ENCODE measurements at places on chromosomes 6 and 20. TPM values are rescaled to one million over a fixed set of nuclear protein-coding genes. Genes with fewer than 3 reads are reported as not detected.
A peak's percentile ranks its signal among the peaks of the same experiment; 100 is the strongest.

DNA sequence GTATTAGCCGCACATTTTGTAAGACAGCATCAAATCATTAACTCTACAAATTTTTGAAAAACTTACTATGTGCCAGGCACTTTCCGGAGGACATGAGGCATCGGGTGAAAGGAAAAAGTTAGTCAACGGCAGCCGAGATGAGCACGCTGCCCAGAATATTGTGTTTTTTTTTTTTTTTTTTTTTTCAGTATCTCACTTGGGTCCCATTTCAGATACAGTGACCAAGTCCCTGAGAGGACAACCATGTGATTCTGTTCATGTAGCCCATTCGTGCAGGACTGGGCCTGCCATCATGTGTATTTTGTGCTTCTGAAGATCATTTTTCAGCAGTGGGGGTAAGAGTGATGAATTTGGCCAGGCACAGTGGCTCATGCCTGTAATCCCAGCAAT is 1.3 kb downstream of the SLA2 start:
- DNase-seq, result no peak

GRCh38 chr6:43075670-43076463 is at the start of gene PTK7:
Gene PTK7, plus strand, starts transcription at chr6:43076314. Its CDS starts 175 bp downstream, at chr6:43076489.
- peak; percentile 87 for DNase-seq

The PRR18 gene
- 0.27 TPM for polyA plus RNA-seq

DNA sequence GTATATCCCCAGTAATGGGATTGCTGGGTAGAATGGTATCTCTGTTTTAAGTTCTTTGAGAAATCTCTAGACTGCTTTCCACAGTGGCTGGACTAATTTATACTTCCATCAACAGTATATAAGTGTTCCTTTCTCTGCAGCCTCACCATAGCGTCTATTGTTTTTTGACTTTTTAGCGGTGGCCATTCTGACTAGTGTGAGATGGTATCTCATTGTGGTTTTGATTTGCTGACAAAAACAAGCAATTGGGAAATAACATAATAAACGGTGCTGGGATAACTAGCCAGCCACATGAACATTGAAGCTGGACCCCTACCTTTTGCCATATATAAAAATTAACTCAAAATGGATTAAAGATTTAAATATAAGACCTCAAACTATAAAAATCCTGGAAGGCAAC is 14.2 kb downstream of the OR2A4 start:
- no peak for DNase-seq

- DNase-seq, result no peak
Observed at GRCh38 chr20:11496380-11496779, 421.3 kb upstream of the BTBD3 start.

DNA sequence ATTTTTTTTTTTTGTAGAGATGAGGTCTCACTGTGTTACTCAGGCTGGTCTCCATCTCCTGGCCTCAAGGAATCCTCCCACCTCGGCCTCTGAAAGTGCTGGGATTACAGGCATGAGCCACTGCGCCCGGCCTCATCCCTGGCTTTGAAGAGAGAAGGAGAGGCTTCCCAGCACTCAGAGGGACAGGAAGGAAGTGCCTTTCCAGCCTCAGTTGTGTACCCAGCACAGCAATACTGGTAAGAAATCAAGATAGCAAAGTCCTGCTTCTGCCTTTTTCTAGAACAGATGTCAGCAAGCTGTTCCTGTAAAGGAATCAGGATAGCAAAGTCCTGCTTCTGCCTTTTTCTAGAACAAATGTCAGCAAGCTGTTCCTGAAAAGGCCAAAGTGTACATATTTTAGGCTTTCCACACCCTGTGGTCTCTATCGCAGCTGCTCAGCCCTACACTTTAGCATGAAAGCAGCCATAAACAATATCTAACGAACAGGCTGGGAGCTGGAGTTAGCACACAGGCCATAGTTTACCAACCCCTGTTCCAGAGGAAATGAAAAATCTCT is 6.3 kb upstream of the PLTP start:
- peak; percentile 47 for DNase-seq

DNA sequence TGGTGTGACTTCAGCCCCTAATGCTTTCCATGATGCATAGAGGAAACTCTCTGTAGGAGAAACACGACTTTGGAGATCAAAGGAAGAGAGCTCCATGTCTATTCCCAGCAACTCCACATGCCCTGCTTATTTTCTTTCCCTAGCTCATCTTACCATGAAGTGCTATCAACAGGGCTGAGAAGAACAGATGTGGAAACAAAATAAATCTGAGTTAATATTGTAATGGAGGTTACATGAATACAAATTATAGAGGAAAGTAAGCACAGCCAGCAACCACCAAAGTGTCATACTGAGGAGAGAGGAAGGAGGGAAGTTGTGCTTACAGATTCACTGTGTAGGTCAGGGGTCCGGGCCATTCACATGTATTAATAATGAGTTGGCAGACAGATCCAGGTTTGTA is 157.5 kb downstream of the RFPL4B start:
- DNase-seq, result no peak

The BCL2L1 gene
- polyA plus RNA-seq, result 84.8 TPM

The ANKRD66 gene
- not detected for polyA plus RNA-seq

The CAP2 gene
- polyA plus RNA-seq, result 12.6 TPM

GRCh38 chr6:32082935-32083334 is 26.2 kb downstream of the TNXB start:
- DNase-seq, result no peak

The XKR7 gene
- 0.25 TPM for polyA plus RNA-seq

The RPP40 gene
- polyA plus RNA-seq, result 12.9 TPM

The TNFRSF6B gene
- 2.8 TPM for polyA plus RNA-seq

The WFDC2 gene
- polyA plus RNA-seq, result 205 TPM

DNA sequence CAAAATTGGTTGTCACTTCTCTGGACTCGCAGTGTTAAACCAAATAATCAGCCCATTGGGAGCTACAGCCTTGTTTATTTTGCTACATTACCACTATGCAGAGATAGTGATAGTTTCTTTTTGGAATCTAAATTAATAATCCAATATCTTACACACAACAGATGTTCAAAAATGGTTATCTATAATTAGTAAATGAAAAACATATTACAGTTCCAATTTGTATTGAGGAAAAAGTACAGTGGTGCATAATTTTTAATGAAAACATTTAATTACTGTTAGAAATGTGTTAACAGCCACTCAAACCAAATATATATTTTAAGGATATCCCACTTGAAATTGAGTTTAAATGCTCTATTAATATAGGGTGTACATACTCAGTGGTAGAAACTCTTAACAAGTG is 327.3 kb upstream of the MARCKS start:
- no peak for DNase-seq

The SUN5 gene
- not detected for polyA plus RNA-seq

GRCh38 chr20:60053125-60053817 is 95.0 kb downstream of the CDH26 start:
- DNase-seq, result no peak

GRCh38 chr6:157679605-157680580 is 143.2 kb upstream of the SNX9 start:
- no peak for DNase-seq

- peak; percentile 10 for DNase-seq
Observed at GRCh38 chr6:54053881-54054391, 57.3 kb upstream of the MLIP start.

The RBM39 gene
- 540 TPM for polyA plus RNA-seq

DNA sequence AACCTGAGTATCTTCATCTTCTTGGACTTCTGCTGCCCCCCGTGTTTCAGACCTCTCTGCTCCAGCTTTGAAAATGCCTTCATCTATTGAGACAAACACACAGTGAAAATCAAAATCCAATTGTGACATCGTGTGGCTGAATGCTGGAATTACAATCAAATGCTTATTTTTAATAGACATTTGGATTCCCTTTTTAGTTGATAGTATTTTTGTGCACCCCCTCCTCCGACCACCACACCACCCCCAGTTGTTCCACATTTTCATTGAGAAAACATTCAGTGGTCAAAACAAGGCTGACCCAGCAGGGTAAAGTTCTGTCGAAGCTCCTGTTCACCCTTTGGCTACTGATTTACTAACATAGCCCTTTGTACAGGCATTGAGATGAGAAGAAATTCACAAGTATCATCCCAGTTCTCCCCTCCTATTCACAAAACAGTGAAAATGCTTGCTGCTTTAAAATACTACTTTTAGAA is 79.0 kb downstream of the NRSN1 start:
- DNase-seq, result peak; percentile 42

- no peak for DNase-seq
Observed at GRCh38 chr6:136918706-136919105, 3.4 kb upstream of the SLC35D3 start.

The SLC44A4 gene
- polyA plus RNA-seq, result 35.1 TPM

DNA sequence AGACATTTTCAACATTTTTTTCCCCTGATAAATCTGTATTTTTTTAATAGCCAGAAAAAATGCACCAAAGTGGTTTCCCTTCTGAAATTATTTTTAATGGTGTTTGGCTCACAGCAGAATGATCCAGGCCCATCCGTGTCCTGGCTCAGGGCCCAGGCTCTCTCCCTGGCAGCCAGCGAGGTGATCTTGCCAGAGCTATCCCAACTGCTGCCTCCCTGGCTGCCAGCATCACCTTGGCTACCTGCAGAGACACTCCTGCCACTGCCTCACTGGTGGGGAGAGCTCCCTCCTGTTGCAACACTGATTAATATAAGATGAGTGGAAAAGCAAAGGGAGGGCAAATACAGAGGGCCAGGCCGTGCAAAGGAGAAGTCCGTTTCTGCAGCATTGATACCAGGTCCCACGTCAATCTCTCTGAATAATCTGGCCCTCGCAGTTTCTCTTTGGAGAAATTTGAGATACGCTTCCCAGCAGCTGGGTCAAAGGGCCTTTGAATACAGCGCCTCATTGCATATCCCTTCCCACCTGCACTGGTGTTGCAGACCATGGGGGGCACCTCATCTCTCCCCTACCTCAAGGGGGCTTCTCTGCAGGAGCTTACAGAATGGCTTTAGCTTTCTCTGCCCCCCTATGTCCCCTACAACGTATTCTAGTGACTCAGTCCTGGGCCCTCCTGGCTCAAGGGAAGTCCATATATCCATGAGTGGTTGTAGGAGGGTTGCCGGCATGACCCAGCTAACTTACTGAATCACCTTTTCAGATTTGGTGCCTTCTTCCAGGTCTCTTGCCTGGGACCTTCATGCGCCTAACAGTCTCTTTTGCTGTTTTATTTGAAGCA is 12.8 kb upstream of the DSTN start:
- no peak for DNase-seq

GRCh38 chr6:12327391-12327790 is 37.2 kb downstream of the EDN1 start:
- DNase-seq, result no peak

The ZNF391 gene
- 12.6 TPM for polyA plus RNA-seq

The LCA5 gene
- polyA plus RNA-seq, result 9.4 TPM

DNA sequence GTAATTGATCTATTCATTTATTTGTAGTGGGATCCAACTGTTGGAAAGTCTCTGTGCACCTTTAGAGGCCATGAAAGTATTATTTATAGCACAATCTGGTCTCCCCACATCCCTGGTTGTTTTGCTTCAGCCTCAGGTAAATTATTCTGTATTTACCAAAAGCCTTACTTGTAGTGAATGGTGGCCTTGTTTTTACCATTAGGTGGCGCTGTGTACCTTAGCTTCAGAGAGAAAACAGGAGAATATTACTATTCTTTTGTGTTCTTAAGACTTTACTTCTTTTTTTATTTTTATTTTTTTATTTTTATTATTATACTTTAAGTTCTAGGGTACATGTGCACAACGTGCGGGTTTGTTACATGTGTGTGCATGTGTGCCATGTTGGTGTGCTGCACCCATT is 23.7 kb downstream of the PEX7 start:
- DNase-seq, result peak; percentile 34

- no peak for DNase-seq
Observed at GRCh38 chr6:10894958-10895357, 8.1 kb downstream of the SYCP2L start.

The NKX2-4 gene
- polyA plus RNA-seq, result not detected

- DNase-seq, result no peak
Observed at GRCh38 chr20:33507461-33507860, 17.6 kb downstream of the CBFA2T2 start.

GRCh38 chr6:157420497-157420896 is 39.5 kb downstream of the ZDHHC14 start:
- no peak for DNase-seq

The BAG2 gene
- polyA plus RNA-seq, result 5.3 TPM

DNA sequence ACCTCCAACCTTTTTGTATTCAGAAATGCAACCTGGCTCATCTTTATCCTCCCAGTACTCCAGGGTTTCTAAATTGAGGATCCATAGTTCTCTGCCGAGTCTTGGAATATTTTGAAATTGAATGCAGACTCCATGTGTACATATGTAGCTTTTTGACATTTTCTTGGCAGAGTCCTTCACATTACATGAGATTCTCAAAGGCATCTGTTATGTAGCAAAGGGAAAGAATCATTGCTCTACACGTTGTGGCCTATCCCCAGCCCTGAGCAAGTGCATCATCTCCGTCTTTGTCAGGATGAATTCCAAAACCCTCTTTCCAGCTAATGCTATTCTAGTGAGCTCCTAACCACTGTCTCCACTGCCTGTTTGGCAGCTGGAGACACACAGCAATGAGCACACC is 742.9 kb downstream of the DHX35 start:
- DNase-seq, result no peak

DNA sequence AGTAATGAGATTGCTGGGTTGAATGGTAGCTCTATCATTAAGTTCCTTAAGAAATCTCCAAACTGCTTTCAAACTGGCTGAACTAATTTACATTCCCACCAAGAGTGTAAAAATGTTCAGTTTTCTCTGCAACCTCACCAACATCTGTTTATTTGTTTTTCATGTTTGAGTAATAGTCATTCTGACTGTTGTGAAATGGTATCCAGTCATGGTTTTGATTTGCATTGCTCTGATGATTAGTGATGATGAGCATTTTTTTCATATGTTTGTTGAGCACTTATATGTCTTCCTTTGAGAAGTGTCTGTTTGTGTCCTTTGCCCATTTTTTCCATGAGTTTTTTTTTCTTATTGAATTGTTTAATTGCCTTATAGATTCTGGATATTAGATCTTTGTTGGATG is 24.9 kb downstream of the DEFB125 start:
- DNase-seq, result no peak

The RIPPLY2 gene
- polyA plus RNA-seq, result not detected

DNA sequence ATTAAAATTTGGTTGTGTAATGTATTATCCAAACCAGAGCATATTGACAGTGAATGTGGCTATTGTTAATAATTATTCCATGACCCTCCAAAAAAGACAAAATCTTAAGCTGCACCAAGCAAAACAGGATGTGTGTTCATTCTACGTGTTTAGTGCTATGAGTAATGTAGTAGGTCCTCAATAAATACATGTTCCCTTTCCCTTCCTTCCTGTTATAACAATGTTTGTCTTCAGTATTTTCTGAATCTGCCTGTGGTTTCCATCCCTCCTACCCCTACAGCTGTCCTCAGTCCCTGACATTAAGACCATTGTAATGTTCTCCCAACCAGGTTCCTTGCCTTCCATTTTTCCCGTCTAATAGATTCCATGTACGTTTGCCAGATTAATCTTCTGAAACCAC is 163.8 kb downstream of the AIG1 start:
- DNase-seq, result no peak

- DNase-seq, result peak; percentile 8
Observed at GRCh38 chr6:169701311-169701953, 397 bp downstream of the WDR27 start.

The PSORS1C2 gene
- polyA plus RNA-seq, result not detected

- no peak for DNase-seq
Observed at GRCh38 chr6:148138573-148138972, 204.1 kb upstream of the SASH1 start.

- no peak for DNase-seq
Observed at GRCh38 chr20:64112691-64113443, 5.5 kb upstream of the NPBWR2 start.

The BPIFB2 gene
- not detected for polyA plus RNA-seq
